ENCODE measurements at places on chromosomes 6 and 20. TPM values are rescaled to one million over a fixed set of nuclear protein-coding genes. Genes with fewer than 3 reads are reported as not detected.

The VGLL2 gene
- total RNA-seq, result not detected

The ADGRG6 gene
- total RNA-seq, result 0.75 TPM

The TPBG gene
- total RNA-seq, result 16.4 TPM

The MEI4 gene
- not detected for total RNA-seq

The DEFB132 gene
- total RNA-seq, result not detected

The EYA2 gene
- 0.70 TPM for total RNA-seq

The BCAS4 gene
- total RNA-seq, result 22.5 TPM

The HTR1E gene
- total RNA-seq, result not detected

The DEF6 gene
- total RNA-seq, result 0.70 TPM

The IPCEF1 gene
- total RNA-seq, result not detected

The CCN5 gene
- total RNA-seq, result 533 TPM

The MDFI gene
- 0.23 TPM for total RNA-seq

The IBTK gene
- 45.0 TPM for total RNA-seq

The SMLR1 gene
- not detected for total RNA-seq

The MAS1 gene
- total RNA-seq, result not detected

The NKAIN4 gene
- 0.15 TPM for total RNA-seq

The RIPOR2 gene
- 0.23 TPM for total RNA-seq

The DAAM2 gene
- total RNA-seq, result 19.3 TPM

The TGM3 gene
- not detected for total RNA-seq

The LPA gene
- not detected for total RNA-seq

The PTCHD4 gene
- total RNA-seq, result 9.8 TPM

The PPP1R14C gene
- total RNA-seq, result 3.2 TPM

The CRISP1 gene
- not detected for total RNA-seq

The ENPP3 gene
- total RNA-seq, result not detected

The RAB5IF gene
- total RNA-seq, result 27.5 TPM

The SPTLC3 gene
- 0.98 TPM for total RNA-seq

The OOEP gene
- total RNA-seq, result not detected

The GINS1 gene
- total RNA-seq, result 3.2 TPM

The PDYN gene
- not detected for total RNA-seq

The TMEM239 gene
- total RNA-seq, result not detected

The TREM2 gene
- total RNA-seq, result not detected

The RAET1L gene
- total RNA-seq, result not detected

The NCOA5 gene
- total RNA-seq, result 6.8 TPM

The HUS1B gene
- total RNA-seq, result 0.68 TPM

The BPIFA3 gene
- not detected for total RNA-seq

The PM20D2 gene
- total RNA-seq, result 1.4 TPM

The ZHX3 gene
- 10.3 TPM for total RNA-seq

The SLC26A8 gene
- under 0.01 TPM for total RNA-seq

The DPPA5 gene
- total RNA-seq, result not detected

The LIN28B gene
- not detected for total RNA-seq

The STX11 gene
- total RNA-seq, result 1.7 TPM
